ENCODE measurements at places on chromosomes 11 and 22.

GRCh38 chr22:47987885-47988515, 1225.5 kb downstream of the TBC1D22A start:
- DNase-seq, result no peak

GRCh38 chr11:118016104-118016503, 29.9 kb downstream of the IL10RA start:
- no peak for DNase-seq

DNA sequence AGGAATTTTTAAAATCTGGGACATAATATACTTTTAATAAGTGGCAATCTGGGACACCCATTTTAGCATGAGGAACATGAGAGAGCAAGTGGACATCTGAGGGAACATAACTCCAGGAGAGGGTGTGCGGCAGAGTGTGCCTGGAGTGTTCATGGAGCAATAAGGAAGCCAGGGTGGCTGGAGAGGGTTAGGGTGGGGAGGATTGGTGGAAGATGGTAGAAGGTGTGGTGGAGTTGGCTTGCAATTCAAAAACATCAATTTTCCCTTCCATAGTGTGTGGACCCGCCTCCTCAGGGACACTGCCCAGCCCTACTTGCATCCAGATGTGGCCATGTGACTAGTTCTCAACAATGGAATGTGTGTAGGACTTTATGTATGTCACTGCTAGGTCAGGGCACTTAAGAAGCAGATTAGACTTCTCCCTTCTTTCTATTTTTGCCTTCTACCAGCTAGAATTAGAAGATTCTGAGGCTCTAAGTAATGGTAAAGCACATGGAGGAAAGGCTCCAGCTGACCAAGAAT, 4.4 kb upstream of the DENND5A start:
- no peak for DNase-seq

GRCh38 chr22:47847131-47847890, 1084.9 kb downstream of the TBC1D22A start:
- no peak for DNase-seq

- no peak for DNase-seq
These were observed 31.7 kb downstream of the ALG12 start for GRCh38 chr22:49886346-49887063.

- DNase-seq, result no peak
These were observed 14.1 kb downstream of the RHBDD3 start for GRCh38 chr22:29253561-29254285.

DNA sequence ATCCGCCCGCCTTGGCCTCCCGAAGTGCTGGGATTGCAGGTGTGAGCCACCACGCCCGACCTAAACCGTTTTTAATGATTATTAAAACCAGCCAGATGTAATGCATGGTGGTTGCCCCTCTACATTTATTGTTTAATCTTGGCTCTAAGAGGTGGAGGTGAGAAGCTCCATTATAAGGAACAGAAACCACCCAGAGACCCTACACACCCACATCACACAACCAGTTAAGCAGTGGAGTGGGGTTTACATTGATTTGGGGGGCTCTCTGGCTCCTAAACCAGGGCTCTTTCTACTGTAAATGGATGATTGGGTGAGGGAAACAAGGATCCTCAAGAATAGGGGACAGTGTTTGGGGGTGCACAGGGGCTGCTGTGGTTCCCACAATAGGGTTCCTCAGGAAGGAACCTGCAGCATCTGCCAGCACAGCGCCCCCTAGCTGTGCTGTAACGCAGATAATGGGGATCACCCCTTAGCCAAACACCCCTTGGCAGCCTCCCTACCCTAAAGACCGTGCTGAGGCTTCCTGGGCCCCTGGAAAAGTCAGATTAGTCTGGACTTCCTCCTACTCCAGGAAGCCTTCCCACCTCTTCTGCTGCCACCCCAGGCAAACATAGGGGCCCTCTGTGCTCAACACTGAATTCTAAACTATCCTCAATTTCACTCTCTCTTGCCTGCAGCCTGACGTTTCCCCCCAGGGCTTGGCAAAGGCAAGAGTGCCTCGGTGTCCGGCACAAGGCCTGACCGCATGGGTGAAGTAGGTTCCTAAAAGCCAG, 2.4 kb downstream of the MPST start:
- no peak for DNase-seq

- no peak for DNase-seq
These were observed 3.1 kb upstream of the TM7SF2 start for GRCh38 chr11:65108469-65109123.

GRCh38 chr11:132237781-132238180, 867.4 kb downstream of the NTM start:
- no peak for DNase-seq

GRCh38 chr22:32080904-32081303, 37.8 kb downstream of the SLC5A1 start:
- no peak for DNase-seq

- DNase-seq, result no peak
These were observed 94.5 kb downstream of the ME3 start for GRCh38 chr11:86577644-86578636.

- no peak for DNase-seq
These were observed 25.1 kb downstream of the MRGPRG start for GRCh38 chr11:3193373-3194015.

DNA sequence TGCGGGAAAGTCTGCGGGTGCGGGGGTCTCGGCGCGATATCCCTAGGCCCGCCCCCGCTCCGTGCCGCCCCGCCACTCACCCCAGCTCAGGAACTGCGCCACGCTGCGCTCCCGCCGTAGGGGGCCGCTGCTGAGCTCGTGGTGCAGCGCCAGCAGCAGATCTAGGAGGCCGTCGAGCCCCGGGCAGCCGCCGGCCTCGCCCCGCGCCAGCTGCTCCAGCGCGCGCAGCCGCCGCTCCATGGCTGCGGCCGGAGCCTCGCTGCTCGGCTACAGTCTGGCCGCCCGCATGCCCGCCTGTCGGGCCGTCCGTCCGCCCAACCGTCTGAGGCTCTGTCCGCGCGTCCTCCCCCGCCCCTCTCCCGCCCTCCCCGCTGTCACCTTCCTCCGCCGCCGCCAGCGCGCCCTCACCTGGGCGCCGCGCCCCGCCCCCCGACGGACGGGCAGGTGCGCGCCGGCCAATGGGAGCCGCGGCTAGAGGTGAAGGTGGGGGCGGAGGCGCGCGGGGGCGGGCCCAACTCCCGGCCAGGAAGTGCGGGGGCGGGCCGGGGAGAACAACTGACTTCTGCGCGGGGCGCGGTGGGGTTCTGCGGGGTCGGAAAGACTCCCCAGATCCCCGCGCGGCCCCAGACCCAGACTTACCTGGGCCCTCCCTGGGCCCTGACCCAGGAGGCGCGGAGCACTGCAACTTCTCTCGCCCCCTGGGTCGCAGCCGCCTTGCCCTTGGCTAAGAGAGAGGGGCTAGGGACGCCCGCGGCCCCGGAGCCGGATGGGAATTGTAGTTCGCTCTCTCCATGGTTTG, at the start of gene CDC42BPG:
Gene CDC42BPG, minus strand, starts transcription at position 324 of the 799 bp plus-strand sequence. Its CDS starts 84 bp downstream, at position 240.
- no peak for DNase-seq

All from stimulated activated CD8-positive, alpha-beta memory T cell treated with anti-CD3 and anti-CD28 coated beads, Interleukin-4, amount 100 ng/mL, for 1 hour (primary cell).